ENCODE measurements at places on chromosomes 3 and 15. TPM values are rescaled to one million over a fixed set of nuclear protein-coding genes. Genes with fewer than 3 reads are reported as not detected.

Gene SLC22A14
- polyA plus RNA-seq: 0.21 TPM

Gene C2CD4A
- polyA plus RNA-seq: 11.6 TPM

- no peak for DNase-seq
Measured at GRCh38 chr3:185948292-185948691, 10.5 kb upstream of the TRA2B start.

GRCh38 chr3:126894475-126894874 is 88.4 kb upstream of the PLXNA1 start:
- no peak for DNase-seq

Gene P2RY13
- 2.2 TPM for polyA plus RNA-seq

Gene EPHB1
- polyA plus RNA-seq: 0.46 TPM

Gene LIPH
- 0.84 TPM for polyA plus RNA-seq

DNA sequence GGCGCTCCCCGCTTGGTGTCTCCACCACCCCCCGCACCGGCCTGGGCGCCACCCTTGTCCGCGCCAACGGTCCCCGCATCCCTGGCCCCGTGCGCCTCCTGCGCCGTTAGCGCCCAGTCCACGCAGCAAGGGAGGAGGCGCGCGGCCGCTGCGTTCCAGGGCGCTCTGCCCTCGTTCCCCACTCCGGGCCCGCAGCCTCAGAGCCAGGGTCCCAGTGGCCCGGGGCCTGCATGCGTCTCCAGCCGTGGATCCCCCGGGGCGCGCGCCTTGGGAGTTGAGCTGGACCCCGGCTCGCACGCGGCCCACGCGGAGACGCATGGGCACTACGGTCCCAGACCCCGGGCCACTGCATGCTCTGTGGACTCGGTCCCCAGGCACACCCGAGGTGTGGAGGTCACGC is 7.4 kb upstream of the ITPKA start:
- no peak for DNase-seq

DNA sequence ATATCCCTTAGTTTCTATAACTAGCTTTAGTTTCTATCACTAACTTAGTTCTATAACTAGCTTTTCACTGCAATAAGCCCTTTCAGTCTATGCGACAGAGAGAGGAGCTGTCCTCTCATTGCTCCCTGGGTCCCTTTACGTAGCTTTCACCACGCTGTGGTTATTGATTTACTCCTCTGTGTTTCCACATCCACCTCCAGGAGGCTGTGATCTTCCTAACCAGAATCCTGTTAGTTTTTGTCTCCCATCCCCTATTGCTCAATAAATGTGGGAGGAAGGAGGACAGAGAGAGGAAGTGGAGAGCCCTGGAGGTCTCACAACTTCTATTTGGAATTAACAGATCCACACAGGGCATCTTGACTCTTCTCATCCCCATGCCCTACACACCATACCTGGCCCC is 1036.1 kb downstream of the MCTP2 start:
- DNase-seq: no peak

GRCh38 chr3:99332718-99333117 is 305.7 kb upstream of the COL8A1 start:
- DNase-seq: no peak

Gene COL6A5
- polyA plus RNA-seq: 0.05 TPM

- DNase-seq: no peak
Measured at GRCh38 chr3:169695031-169695430, 31.5 kb upstream of the MECOM start.

- DNase-seq: no peak
Measured at GRCh38 chr3:56955492-56956111, 104.9 kb upstream of the SPATA12 start.

DNA sequence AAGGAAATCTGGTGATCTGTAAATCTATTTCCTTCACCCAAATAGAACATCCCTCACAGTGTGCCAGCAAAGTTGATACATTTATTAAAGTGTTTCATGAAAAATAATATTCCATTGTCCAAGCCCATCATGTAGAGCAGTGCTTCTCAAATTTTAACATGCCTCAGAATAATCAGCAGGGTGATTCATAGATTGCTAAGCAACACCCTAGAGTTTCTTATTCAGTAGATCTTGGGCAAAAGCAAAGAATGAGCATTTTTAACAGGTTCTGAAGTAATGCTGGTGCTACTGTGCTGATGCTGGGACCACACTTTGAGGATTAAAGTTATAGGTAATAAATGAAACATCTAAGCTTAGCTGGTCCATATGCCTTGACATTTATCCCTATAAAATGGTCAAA is 210.5 kb downstream of the ZIC4 start:
- no peak for DNase-seq

DNA sequence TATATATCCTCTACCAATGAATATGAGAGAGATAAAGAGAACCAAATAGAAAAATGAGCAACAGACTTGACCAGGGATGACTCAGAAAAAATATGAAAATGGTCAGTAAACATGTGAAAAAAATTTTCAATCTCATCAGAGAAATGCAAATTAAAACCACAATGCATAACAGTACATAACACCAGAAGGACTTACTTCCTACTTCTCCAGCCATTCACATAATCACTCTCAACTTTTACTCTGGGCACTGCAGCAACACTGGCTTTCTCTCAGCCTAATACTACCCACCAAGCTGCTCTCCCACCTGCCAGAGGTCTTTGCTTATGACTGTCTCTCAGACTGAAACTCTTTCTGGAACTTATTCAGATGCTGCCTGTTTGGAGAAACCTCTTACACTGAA is 49.4 kb downstream of the DPH6 start:
- DNase-seq: no peak

Gene GOLGA8S
- 0.23 TPM for polyA plus RNA-seq

- DNase-seq: no peak
Measured at GRCh38 chr3:46470831-46471230, 6.1 kb upstream of the LTF start.

- DNase-seq: no peak
Measured at GRCh38 chr3:103614719-103615118, 1179.9 kb downstream of the ZPLD1 start.

Gene ARRDC4
- 13.3 TPM for polyA plus RNA-seq

- DNase-seq: no peak
Measured at GRCh38 chr15:92074646-92075045, 221.1 kb downstream of the SLCO3A1 start.

Gene ADAMTS17
- polyA plus RNA-seq: 5.6 TPM

Gene QRICH1
- 53.3 TPM for polyA plus RNA-seq

DNA sequence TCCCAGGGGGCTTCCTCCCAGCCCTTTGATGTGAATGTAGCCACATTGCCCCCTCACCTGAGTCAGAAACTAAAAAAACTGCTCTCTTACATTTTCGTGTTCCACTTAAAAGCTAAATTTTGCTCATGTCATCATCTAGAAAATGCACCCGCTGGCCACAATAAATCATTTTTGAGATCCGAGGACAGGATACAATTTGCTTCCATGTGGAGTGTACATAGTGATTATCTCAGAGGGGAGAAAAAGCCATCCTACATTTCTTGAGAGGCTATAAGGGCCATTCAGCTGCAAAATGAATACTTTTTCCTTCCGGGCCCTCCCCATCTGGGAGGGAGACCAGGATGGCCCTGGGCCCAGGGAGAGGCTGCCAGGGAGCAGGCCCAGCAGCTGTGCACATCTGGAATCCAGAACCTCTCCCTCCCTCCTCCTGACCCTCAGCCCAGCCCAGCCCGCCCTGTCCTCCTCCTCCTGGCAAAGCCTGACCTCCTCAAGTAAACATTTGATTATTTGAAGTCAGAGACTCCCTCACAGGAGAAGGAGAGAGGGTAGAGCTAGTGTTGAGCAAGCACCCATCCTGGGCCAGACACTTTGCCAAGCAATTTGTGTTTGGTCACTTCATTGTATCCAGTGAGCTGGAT is 59.1 kb downstream of the CORO2B start:
- DNase-seq: no peak

DNA sequence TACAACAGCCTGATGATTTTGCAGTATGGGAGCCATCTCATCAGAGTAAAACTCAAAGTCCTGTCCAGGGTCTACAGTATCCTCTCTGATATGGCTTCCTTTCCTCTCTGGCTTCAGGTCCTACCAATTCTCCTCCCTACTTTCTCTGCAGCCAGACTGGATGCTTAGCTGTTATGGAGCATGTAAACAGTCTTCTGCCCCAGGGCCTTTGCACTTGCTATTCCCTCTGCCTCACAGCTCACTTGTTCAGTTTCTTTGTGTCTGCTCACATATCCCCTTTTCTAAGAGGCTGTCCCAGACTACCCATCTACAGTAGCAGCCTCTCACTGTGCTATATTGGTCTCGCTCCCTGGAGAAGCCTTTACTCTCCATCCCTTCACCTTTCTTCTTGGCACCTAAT is 62.2 kb downstream of the TLNRD1 start:
- no peak for DNase-seq

GRCh38 chr15:98830034-98830634 is 177.5 kb downstream of the PGPEP1L start:
- DNase-seq: no peak

- peak; percentile 51 for DNase-seq
Measured at GRCh38 chr15:78050826-78051225, 26.7 kb downstream of the TBC1D2B start.

Gene SHF
- polyA plus RNA-seq: 5.7 TPM

- no peak for DNase-seq
Measured at GRCh38 chr3:58697561-58697960, 31.0 kb upstream of the FAM3D start.

DNA sequence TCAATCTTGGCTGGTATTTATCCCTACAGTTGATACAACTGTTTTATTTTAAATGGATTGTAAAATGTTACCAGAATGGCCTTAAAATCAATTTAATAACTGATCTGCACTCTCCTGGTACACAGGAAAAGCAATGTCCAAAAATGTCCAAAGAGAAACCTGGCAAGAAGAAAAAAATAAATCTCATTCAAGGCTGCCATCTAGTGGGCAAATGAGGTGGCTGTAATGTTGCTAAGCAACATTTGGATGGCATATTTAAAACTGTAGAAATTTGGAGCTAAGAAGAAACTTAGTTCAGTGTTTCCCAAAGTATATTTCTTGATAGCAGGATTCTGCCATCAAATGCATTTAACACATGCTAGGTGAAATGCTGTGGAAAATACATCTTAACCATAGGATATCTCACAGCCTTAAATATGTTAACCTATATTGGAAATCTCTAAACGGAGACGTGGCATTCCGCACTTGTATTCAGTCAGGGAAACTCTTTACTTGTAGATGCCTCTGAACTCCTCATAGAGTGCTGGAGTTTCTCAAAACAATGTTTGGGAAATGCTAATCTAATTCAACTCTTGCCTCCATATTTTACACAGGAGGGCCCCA is 216.8 kb downstream of the ERC2 start:
- peak; percentile 3 for DNase-seq

DNA sequence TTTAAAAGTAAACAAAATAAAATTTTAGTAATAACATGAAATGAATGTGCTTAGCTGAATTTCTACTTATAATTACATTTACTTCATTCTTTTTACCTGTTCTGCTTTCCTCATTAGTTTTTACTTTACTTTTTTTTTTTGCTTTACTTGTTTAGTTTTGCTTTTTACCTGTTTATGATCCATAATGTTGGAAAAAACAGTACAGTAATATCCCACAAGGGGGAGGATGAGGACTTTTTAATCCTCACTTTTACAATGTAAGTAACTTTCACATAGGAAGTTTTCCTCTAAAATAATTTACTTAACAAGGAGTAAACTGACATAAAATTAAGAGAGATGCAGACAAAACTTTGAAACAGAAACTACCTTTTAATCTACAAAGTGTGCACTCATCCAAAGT is 268.7 kb downstream of the TBC1D5 start:
- no peak for DNase-seq

DNA sequence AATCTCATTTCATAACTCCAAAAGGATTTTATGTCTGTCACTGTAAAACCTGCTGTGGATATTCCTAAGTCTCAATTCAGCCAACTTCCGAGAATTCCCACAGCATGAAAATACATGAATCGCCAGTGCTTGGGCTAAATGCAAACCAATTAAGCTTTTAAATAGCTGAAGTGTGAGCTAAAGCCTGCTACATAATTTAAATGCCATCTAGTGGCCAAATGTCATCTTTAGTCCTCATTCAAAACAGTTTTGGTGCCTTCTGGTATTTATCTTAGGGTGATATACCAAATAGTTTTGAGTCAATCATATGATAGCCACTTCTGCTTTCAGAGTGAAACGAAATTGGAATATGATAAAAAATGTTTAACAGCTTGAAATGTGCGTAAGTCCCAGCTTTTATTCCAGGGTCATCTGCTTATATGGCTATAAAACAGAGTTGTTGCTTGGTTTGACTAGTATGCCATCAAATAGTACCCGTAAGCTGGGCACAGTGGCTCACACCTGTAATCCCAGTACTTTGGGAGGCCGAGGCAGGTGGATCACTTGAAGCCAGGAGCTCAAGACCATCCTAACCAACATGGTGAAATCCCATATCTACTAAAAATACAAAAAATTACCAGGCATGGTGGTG is 41.8 kb upstream of the CCNL1 start:
- peak; percentile 8 for DNase-seq

Gene ADAMTS7
- 0.94 TPM for polyA plus RNA-seq

GRCh38 chr15:70204652-70205051 is 106.9 kb upstream of the TLE3 start:
- DNase-seq: no peak

Gene CRYGS
- 21.0 TPM for polyA plus RNA-seq

Gene CPOX
- polyA plus RNA-seq: 28.6 TPM

Gene ISL2
- polyA plus RNA-seq: 0.23 TPM

GRCh38 chr3:108024146-108024850 is 66.5 kb downstream of the CD47 start:
- no peak for DNase-seq

GRCh38 chr3:18444595-18445400 is 19.7 kb upstream of the SATB1 start:
- peak; percentile 89 for DNase-seq

DNA sequence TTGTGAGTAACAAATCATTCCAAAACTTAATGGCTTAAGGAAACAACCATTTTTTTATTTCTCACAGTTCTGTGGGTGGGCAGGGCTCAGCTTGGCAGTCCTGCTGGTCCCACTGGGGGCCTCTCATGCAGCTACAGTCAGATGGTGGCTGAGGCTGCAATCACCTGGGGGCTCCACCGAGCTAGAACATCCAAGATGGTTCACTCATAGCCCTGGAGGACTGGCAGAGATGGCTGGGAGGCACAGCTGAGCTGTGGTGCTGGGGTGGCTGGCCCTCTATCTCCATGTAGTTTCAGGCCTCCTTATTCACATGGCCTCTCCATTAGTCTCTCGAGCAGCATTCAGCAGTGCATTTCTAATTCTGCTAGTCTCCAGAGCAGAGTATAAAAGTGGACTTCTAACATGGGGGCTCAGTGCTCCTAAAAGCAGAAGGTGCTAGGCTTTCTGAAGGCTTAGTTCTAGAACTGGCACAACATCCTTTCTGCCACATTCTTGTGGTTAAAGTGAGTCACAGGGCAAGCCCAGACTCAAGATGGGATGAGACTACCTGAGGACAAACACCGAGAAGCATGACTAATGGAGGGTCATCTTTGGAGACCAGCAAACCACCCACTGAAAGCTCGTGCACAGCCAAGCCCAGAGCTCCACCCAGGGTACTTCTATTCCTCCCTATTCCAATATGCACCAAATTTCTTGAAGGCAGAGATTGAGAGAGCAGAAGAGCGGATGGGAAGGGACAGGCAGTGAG is 6.3 kb downstream of the CAV3 start:
- DNase-seq: no peak

GRCh38 chr3:181932039-181932438 is 220.3 kb downstream of the SOX2 start:
- DNase-seq: no peak

Measured in thymus (tissue), 14 donors.